Ammon's horn (tissue), 1 donor: ENCODE measurements at places on chromosomes 11 and 22.

GRCh38 chr11:2795491-2795991, 90.0 kb downstream of the CDKN1C start:
- no peak for DNase-seq

DNA sequence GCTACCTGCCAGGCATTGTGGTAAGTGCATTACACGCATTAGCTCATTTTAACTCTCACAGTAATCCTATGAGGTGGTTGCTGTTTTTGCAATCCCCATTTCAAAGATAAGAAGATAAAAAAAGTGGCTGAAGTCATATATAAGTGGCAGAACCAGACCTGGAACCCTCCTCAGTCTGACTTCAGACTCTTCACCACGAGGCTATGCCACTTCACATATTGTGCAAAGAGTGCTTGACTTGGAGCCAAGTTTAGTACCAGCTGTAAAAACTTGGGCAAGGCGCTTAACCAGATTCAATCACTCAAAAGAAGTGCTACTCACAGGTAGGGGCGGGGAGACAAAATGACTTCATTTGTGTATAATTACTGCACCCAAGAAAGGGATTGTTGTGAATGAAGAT, 15.3 kb downstream of the BPIFC start:
- DNase-seq: no peak

DNA sequence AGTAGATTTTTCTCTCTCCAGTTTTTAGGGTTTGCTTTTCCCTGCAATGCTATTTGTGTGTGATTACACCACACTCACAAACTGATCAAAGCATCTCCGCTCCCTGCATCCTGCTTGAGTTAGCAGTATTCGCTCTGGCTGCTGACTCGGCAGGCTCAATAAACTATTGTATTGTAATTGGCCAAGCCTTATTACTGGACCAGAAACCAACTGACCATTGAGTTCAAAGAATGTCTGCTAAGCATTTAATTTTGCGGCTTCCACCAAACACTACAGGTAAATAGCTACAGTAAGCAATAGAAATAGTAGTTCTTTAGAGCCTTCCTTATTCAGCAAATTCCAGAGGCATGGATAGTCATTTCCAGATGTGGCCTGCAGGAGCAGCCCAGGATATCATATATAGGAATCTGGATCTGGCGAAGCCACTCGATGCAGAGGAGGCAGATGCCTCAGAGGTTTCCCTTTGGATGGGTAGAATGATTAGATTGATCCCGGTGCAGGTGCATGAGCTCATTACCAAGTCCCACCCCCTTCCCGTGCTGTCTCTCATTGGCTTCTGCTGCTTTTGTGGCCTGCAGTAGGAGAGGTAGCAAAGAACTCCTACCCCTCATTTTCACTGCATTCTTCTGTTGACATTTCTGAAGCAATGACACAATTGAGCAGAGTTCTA, 77.3 kb downstream of the COMMD9 start:
- DNase-seq: peak; percentile 35

- no peak for DNase-seq
Observed at GRCh38 chr11:114132944-114133394, 73.5 kb downstream of the ZBTB16 start.

DNA sequence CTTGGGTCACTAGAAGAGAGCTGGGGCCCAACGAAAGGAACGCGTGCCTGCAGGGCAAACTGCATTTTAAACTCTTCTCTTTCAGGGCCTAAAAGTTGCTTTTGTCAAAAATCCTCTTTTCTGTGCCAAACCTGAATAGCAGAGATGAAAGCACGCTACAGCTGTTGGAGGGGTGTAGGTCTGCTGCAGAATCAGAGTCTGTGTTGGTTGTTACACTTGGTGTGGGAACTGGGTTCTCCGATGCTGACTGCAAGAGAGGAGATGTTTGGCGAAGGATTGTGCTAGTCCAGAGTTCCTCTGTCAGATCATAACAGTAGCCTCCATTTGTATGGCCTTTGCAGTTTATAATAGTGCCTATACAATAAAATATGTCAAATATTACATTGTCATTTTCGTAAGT, 41.8 kb downstream of the BARX2 start:
- no peak for DNase-seq

DNA sequence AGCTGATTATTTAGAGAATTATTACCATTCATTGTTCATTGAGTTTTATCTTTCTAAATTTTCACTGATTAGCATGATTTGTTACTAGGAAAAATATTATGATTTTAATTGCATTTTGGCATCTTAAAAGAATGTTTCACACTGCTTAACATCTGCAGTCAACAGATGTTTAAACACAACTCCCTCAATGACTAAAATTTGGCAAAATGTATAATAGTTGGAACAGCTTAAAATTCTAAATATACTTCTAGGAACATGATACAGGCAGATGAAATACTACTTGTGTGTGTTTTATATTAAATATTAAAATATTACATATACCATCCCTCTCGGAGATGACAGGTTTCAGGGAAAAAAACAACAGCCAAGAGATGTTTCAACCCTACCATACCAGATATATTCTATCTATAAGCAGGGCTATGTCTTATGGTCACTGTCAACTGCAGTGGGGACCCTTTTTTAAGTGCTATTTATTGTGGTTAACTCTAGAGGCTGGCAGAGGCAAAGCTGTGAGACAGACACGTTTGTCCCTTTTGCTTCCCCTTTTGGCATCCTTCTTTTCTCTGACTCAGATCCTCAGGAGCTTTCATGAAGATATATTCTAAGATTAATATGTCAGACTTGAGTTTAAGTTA, 81.9 kb downstream of the BDNF start:
- no peak for DNase-seq

- DNase-seq: no peak
Observed at GRCh38 chr11:35602160-35602793, 16.0 kb upstream of the FJX1 start.
